ENCODE measurements at places on chromosomes 2 and 18.

DNA sequence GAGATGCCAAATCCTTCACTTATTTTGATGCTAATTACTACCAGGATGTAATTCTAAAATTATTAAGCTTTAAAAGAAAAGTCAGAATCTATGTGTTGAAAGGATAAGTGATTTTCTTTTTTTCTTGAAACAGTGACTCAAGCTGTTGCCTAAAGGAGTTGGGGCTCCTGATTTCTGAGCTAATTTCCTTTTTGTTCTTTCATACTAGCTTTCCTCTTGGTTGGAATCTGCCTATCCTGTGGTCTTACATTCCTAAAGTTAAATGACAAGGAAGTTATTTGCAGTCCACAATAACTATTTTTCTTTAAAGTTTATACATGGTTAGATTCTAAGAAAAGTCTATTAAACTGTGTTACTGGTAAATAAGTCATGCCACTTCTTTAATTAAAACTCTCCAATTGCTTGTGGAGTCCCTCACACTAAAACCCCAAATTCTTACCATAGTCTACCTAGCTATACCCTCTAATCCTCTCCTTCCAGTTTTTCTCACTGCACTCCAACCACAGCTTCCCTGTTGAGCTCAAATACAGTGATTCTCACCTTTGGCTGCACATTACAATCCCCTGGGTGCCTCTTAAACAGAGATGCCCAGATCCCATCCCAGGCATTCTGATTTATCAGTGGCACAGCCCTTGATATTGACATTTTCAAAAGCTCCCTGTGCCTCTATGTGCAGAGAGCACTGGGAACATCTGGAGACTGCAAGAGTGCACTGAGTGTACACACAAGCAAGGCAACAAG, 63.3 kb upstream of the EFEMP1 start:
- no peak for DNase-seq

DNA sequence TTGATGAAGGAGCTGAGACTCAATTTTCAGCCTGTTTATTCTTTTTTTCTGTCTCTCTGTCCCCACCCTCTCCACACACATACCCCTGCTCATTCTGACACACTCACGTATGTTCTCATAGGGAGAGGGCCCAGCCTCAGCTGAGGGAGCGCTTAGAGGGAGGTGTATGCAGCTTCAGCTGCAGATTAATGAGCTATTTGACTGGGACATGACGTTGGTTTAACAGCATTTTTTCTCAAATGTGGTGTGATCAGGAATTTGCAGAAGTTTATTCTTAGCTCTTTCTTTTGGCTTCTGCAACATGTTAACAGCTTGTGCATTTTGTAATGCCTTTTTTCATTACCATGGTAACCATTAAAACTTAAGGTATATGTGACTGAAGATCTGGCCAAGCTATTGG, 1547.1 kb upstream of the PIK3C3 start:
- no peak for DNase-seq

DNA sequence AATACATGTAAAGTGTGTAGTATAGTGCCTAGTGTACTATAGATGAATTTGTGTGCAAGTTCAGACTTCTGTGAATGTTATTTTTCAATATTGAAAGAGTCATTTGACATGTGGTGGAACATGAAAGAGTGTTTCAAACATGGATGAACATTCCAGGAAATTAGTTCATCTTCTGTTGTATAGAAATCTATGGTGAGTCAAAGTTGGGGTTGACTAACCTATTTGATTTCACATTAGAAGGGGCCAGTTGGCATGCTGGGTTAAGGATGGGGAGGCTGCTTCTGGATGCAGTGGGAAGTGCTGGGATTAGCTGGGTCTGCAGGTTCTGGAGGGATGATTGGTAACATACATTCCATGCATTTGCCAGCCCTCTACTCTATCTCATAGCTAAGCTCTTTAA, 50.6 kb downstream of the LYPD6B start:
- DNase-seq: peak; percentile 19

DNA sequence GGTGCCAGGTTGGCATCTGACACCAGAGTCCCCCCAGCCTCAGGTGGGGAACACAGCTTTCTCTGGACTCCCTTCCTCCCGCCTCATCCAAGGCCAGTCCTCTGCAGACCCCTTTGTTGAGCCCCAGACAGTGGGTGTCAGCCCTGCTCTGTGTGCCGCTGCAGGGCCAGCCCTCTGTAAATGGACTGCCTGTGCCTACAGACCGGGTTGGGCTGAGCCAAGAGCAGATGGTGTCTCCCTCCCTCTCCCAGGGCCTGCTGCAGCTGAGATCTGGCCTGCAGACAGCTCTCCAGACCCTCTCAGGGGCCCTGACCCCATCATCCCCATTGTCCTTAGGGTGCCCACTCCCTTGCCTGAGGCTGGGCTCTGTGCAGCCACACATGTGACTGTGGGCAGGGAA, 160.8 kb downstream of the KLHL29 start:
- no peak for DNase-seq

DNA sequence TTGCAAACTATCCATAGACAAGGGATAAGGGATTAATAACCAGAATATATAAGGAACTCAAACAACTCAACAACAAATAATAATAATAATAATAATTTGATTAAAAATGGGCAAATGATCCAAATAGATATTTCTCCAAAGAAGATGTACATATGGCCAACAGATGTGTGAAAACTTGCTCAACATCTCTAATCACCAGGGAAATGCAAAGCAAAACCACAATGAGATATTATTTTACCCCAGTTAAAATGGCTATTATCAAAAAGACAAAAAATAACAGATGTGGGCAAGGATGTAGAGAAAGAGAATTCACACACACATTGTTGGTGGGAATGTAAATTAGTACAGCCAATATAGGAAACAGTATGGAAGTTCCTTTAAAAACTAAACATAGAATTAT, 26.9 kb downstream of the DNAH7 start:
- DNase-seq: no peak

DNA sequence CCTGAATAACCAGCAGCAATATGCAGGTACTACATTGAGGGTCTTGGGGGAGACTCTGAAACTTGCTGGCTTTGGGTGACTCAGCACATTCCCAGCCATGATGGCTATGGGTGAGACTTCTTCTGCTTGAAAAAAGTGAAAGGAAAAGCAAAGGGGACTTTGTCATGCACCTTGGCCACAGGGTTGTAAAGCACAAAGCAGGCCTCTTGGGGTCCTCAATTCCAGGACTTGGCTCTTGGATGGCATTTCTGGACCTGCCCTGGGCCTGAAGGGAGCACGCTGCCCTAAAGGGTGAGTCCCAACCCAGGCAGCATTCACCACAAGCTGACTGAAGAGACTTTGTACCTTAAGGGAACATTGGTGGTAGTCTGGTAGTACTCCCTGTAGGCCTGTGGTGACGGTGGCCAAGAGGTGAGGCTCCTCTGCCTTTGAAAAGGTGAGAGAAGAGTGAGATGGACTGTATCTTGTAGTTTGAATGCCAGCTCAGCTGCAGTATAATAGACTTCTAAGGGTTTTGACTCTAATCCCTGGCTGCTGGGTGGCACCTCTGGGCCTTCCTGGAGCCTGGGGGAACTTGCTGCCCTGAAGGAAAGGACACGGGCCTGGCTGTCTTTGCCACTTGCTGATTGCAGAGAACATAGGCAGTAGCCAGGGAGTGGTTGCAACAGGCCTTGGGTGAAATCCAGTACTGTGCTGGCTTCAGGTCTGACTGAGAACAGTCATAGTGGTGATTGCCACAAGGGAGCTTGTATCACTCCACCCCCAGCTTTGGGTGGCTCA, 36.5 kb upstream of the CYTIP start:
- peak; percentile 68 for DNase-seq

- no peak for DNase-seq
Measured at GRCh38 chr2:178485356-178485755, 5.1 kb downstream of the PLEKHA3 start.
